ENCODE measurements at places on chromosomes 11 and 22. TPM values are rescaled to one million over a fixed set of nuclear protein-coding genes. Genes with fewer than 3 reads are reported as not detected.

Gene SHANK2
- 24.5 TPM for total RNA-seq

Gene TTC17
- 91.3 TPM for total RNA-seq

Gene KCNQ1
- under 0.01 TPM for total RNA-seq

Gene FAU
- 251 TPM for total RNA-seq

All from frontal cortex (tissue), 4 donors.